ENCODE measurements at places on chromosomes 6 and 20. TPM values are rescaled to one million over a fixed set of nuclear protein-coding genes. Genes with fewer than 3 reads are reported as not detected.

Gene LY6G5C
- 3.0 TPM for polyA plus RNA-seq

DNA sequence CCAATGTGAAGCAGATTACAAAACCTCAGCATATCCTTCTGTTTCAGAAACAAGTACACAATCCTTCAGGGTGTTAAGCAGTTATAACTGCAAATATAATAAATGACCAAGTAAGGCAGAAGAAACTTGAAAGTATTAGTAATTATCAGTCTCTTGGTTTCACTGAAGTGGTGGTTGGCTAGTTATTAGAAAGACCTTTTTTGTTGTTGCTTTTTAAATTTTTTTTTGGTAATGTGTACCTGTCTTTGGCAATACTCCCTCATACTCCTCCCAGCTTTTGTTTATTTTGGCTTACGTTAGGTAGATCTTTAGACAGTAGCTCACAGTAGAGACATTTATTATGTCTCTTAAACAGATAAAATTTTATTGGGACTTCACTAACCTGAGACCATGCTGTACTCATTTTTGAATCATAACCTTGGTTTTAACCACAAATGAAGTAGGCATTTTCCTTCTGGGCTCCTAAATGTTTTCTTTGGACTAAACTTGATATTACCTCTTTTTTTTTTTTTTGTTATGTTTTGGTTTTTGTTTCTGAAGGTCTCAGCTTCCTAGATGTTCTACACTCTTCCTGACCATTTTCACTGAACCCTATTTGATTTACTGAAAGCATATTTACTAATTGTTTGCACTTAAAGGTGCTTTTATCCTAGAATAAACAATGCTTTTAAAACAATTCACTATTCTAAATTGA lies 6.4 kb downstream of the CD2AP start:
- no peak for DNase-seq

Gene BEND6
- polyA plus RNA-seq = 4.7 TPM

Gene HLA-B
- polyA plus RNA-seq = 163 TPM

DNA sequence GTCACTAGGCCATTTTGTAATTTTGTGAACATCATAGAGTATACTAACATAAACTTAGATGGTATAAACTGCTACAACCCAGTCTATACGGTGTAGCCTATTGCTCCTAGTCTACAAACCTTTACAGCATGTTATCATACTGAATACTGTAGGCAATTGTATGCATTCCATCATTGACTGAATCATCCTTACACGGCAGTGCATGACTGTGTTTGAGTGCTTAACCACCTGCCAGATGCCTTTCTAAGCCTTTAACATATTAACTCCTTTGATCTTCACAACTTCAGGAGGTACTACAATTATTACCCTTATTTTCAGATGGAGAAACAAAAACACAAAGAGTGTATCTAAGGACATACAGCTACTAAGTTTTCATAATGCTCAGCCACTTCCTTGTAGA lies 14.0 kb downstream of the DPPA5 start:
- no peak for DNase-seq

DNA sequence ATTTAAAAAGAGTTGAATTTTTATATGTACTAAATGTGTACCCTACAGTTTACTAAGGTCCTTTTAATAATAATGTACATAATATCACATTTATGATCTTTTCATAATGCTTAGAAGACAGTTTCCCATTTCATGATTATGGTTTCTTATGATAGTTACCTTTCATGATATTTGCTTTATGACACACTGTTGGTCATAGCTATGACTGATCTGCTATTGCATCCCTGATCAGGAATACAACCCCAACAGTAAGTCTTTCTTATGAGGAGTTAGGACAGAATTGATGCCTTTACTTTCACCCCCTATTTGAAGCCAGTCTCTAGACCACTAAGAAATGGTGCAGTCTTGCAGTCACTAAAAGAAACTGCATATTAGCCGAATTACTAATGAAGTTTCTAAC lies 31.0 kb downstream of the LCA5 start:
- DNase-seq = no peak

- DNase-seq = no peak
Observed at GRCh38 chr20:57411406-57412283, 20.4 kb downstream of the RBM38 start.

DNA sequence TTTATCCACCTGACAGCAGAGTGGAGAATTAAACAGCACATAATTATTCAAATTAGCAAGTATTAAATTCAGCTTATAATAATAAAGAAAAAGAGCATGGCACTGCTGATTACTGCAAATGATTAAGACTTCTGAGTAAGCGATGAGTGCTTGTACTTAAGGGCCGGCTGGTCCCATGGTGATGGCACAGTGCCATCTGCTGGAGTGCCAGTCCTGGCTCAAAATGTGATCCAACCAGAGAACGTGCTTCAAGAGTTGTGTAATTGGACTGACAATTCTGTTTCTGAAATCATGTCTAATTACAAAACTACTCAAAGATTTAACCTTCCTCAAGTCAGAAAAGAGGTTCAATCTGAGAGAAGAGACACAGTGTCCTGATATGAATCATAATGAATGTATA lies 181.6 kb upstream of the RGS17 start:
- peak; percentile 19 for DNase-seq

DNA sequence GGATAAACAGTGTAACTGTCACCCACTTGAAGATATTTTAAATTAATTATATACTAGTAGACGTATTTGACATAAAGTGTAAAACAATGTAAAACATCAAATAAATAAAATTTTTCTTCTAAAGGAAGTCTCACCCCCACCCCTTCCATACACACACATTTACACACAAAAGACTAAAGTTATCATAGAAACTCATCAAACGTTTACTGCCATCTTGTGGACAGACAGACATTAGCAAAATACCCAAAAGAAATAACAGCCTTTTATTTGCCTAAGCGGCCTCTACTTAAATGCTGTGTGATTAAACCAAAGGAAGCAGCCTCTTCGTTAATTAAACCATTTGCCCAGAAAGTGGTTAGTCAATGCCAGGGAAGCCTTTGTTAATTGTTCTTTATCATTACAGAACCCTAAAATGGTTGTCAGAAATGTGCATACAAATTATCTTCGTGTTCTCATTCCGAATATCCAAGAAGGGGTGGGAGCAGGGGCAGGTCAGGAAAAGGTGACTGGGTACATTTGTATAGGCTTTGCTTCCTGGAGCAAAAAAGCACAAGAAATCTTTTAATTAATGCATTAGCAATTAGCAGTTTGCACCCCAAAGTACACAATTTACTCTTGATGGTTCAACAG lies 176.2 kb upstream of the SASH1 start:
- peak; percentile 54 for DNase-seq

- no peak for DNase-seq
Observed at GRCh38 chr20:15682690-15683089, 890.6 kb downstream of the KIF16B start.

DNA sequence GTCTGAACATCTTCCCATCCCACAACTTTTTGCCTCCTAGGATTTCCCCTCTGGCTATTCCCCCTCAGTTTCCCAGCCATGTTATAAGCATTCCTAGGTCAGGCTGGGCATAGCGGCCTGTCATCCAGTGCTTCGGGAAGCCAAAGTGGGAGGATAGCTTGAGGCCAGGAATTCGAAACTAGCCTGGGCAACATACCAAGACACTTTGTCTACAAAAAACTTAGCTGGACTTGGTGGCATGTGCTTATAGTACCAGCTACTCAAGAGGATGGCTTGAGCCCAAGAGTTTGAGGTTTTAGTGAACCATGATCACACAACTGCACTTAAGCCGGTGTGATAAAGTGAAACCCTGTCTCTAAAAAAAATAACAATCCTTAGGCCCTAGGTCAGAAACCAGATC lies 447.4 kb downstream of the KIF16B start:
- no peak for DNase-seq

DNA sequence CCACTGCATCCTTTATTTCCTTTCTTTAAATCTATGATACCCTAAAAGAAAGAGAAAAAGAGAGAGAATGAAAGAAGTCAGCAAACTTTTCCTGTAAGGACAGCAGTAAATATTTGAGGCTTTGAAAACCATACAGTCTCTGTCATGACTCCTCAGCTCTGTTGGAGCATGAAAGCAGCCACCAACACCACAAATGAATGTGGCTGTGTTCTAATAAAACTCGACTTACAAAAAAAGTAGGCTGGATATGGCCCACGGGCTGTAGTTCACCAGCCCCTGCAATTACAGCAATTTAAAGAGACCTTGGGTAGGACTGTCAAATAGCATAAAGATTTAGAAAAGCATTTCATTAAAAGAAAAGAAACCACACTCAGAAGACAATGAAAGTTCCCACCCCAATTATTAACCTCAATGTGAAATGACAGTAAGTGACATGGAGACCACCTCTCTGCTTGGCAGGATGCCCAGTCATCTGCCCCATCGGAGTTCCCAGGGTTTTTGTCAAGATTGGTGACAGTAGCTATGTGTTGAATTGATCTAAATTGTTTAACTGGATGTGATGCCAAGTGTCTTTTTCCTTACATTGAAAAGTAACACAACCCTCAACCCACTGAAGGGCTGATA lies 50.9 kb downstream of the TNFRSF21 start:
- DNase-seq = no peak

- no peak for DNase-seq
Observed at GRCh38 chr6:2502998-2503674, 247.6 kb downstream of the MYLK4 start.

DNA sequence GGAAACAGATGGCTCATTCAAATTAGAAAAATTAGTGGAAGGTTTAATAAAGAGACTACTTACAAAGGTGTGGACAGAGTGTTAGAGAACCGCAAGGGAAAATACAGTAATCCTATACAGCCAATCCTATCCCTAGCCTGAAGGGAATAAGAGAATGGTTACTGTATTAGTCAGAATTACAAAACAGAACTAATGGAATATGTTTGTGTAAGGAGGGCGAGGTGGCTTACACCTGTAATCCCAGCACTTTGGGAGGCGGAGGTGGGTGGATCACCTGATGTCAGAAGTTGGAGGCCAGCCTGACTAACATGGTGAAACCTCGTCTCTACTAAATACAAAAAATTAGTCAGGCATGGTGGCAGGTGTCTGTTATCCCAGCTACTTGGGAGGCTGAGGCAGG lies 16.3 kb upstream of the TRPC4AP start:
- no peak for DNase-seq

GRCh38 chr6:53358440-53359094 lies 9.8 kb upstream of the ELOVL5 start:
- DNase-seq = no peak

DNA sequence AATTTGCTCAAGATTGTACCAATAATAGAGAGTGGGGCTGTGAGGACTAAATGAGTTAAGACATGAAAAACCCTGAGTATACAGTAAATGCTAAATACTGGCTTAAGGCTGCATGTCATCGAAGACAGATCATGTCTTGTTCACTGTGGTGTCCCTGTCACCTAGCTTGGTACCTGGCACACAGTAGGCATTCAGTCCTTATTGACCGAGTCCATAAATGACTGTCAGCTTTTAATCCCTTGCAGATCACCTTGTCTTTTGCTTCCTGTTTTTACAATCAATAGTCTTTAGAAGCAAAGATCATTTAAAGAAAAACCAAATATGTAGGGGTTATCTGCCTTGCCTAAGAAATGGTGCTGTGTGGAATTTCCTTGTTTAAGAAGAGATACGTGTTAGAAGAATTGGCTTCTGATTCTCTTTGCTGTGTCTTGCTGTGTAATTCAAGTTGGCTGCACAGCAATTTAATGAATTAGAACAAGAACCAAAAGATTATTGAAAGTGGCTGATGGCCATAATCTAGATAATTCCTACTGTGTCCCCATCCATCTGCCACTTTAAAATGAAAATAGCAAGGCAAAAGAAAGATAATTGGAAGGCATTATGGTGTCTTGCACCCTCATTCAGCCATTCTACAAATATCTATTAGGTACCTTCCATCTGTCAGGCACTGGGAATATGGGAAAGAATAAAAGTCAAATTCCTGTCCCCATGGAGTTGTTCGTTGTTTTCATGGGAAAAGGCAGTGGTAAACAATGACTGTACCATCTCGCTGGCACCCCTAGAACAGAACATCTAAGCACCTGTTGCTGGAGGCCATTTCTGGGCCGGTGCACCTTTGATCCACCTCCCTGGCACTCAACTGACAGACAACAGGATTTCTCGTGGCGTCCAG lies 12.4 kb upstream of the MAPK13 start:
- no peak for DNase-seq

DNA sequence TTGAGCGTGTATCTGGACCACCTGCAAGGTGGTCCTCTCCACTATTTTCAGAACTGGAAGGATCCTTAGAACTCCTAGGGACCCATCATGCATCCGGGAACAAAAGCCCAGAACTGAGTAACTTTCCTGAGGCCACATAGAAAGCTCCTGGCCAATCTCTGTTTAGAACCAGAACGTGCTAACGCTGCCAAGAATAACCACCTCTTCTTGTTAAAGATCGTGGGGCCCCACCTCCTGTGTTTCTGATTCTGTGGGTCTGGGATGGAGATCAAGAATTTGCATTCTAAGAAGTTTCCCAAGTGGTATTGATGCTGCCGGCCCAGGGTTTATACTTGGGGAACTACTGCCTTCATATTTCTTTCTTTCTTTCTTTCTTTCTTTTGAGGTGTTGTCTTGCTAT lies 13.3 kb downstream of the CD40 start:
- no peak for DNase-seq

DNA sequence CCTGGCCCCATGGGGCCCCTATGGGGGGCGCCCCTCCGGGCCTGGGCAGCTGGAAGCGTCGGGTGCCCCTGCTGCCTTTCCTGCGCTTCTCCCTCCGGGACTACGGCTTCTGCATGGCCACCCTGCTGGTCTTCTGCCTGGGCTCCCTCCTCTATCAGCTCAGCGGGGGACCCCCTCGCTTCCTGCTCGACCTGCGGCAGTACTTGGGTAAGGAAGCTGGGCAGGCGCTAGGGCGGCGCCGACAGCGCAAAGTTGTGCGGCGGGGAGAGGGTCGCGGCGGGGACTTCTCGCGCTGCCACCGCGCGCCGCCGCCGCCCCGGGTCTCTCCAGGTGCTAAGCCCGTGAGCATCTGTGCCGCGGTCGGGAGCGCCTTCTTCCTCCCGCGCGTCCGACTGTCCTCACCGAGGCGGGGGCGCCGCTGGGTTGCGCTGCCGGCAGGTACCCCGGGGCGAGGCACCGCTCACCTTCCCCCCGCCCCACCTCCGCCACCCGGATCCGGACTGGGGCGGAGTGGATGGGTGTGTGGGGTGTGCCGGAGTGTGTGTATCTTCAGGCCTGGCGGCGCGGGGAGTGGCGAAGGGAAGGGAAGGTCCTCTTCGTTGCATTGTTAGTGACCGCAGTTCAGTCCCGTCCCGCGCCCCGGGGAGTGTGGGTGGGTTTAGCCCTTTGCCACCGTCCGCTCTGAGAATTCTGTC lies 788 bp downstream of the UST start:
- no peak for DNase-seq

GRCh38 chr20:58987790-58988564 lies 6.9 kb downstream of the NELFCD start:
- DNase-seq = no peak

GRCh38 chr6:115863211-115863610 lies 197.5 kb downstream of the FRK start:
- no peak for DNase-seq

- DNase-seq = no peak
Observed at GRCh38 chr6:139536751-139537617, 162.5 kb upstream of the CITED2 start.

Data from left renal cortex interstitium (tissue), 4 donors.